ENCODE measurements at places on chromosomes 4 and X.

GRCh38 chr4:106530024-106530361 lies 161.4 kb upstream of the GIMD1 start:
- no peak for DNase-seq

DNA sequence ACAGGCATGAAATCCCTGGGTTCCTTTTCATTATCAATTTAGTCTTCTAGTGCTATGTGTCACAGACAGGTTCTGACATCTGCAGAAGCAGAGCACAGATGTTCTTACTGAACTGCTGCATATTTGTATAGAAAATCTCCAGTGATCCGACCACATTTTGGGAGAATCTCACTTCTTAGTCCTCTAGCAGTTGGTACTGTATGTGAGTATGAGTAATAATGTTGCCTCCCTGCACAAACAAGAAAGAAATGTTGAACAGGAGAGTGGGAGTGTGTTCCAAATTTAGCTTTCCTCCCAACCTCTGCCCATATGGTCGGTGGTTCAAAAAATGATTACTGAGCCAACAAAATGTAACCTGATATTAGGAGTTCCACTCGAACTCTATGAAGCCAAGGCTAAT lies 165.3 kb upstream of the GPC4 start:
- no peak for DNase-seq

GRCh38 chrX:103431316-103431715 lies 55.0 kb downstream of the BEX3 start:
- DNase-seq, result no peak

GRCh38 chr4:4912155-4912554 lies 52.7 kb downstream of the MSX1 start:
- DNase-seq, result no peak

Measured in anterior cingulate cortex (tissue), 58 donors.